ENCODE measurements at places on chromosomes 16 and 17. TPM values are rescaled to one million over a fixed set of nuclear protein-coding genes. Genes with fewer than 3 reads are reported as not detected.

The CCL3 gene
- 336 TPM for total RNA-seq

The FSCN2 gene
- total RNA-seq, result 0.95 TPM

The NACA2 gene
- total RNA-seq, result not detected

DNA sequence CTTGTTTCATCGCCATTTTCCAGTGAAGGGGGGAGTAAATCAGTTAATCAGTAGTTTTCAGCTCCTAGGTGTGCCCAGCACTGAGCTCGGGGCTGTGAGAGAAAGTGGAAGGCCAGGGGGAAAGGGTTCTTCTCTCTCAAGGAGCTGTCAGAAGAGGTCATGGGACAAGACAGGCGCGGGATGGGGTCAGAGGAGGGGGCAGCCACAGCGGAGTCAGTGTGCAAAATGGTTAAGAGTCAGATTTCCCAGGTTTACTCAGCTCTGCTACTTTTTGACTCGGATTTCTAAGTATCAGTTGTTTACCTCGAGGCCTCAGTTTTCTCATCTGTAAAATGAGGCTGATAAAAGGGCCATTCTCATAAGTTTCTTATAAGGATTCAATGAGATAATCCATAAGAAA, 4.3 kb upstream of the XYLT1 start:
- DNase-seq, result peak; percentile 62

DNA sequence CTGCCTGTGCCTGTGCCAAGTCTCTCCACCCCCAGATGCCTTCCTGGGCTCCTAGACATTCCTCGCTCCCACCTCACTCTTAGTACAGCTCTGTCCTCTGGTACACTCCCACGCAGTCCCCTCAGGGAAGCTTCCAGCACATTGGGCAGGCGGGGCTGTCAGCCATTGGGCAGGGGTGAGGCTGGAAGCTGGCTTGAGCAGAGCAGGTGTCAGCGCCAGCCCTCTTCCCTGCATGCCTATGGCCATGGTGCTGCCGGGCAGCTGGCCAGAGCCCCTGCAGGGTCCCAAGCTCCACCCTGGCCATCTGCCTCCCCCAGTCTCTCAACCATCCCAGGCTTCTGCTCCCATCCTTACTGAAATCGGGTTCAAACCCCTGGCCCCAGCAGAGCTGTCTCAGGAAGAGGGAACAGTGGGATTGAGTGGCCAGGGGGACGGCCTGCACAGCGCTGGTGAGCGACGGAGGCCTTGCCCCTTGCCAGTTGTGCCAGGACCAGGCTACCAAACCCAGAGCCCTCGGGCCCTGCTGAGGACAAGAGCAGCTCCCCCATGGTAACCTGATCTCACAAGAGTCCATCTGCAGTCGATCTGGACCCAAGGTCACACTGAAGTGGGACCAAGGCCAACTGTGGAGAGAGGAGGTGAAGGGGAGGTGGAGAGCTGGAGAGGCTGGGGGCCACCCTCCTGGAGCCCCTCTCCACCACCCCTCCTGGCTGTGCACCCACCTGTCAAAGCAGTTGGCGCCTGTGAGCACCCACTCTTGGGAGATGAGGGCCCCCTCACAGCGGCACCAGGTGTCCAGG, 2.4 kb upstream of the B9D1 start:
- DNase-seq, result no peak

GRCh38 chr17:29080323-29080722, 37.4 kb downstream of the PIPOX start:
- no peak for DNase-seq

Data from activated T-cell treated with anti-CD3 and anti-CD28 coated beads, Interleukin-2, amount 50 U/mL, for 72 hours (primary cell).